ENCODE measurements at places on chromosomes 11 and 22.
A peak's percentile ranks its signal among the peaks of the same experiment; 100 is the strongest.

DNA sequence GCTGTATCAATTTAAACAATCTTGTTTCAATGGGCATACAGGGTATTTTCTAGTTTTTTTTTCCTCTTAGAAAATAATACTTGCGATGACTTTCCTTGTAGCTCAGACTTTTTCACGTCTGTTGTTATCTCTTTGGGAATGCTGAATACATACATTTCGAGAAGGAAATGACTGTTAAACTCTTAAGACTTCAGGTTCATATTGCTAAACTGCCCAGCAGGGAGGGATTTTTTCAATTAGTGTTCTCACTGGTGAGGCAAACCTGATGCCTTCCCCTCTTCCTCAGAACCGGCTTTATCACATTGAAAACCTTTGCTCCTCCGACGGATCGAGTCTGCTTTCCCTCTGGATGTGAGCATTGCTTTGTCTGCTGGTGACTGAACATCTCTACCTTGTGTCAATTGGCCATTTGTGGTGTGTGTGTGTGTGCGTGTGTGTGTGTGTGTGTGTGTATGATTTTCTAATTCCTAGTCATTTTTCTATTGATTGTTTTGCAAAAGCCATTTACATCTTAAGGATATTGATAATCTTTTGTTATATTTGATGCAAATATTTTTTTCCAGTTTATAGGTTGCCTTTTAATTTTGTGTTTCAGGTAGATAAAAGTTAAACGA lies 6.6 kb downstream of the NEAT1 start:
- peak; percentile 41 for DNase-seq

- DNase-seq: no peak
Observed at GRCh38 chr11:68398995-68399851, 61.3 kb upstream of the PPP6R3 start.

GRCh38 chr11:109970516-109971183 lies 122.5 kb upstream of the ZC3H12C start:
- DNase-seq: no peak

DNA sequence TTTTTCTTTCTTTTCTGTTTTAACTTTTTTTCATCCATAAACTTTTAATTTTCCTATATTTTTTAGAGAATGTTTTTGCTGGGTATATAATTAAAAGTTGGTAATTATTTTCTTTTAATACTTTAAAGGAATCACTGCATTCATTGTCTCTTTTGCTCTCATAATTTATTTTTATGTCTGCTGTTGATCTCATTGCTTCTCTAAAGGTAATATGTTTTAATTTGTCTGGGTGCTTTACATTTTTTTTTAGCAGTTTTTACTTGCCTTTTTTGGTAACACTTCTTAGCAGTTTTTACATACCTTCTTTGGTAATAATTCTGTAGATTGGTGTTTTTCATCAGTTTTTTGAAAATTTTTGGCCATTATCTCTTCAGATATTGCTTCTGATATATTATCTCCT lies 89.4 kb upstream of the BMAL1 start:
- no peak for DNase-seq

- DNase-seq: no peak
Observed at GRCh38 chr22:25193548-25193947, 6.1 kb upstream of the CRYBB3 start.

- no peak for DNase-seq
Observed at GRCh38 chr11:13053255-13053917, 44.3 kb downstream of the RASSF10 start.

Measured in CD4-positive, alpha-beta T cell (primary cell).